ENCODE measurements at places on chromosomes 1 and 21.
A peak's percentile ranks its signal among the peaks of the same experiment; 100 is the strongest.

- peak; percentile 72 for DNase-seq
Measured at GRCh38 chr1:43708002-43708410, 670 bp downstream of the ST3GAL3 start.

DNA sequence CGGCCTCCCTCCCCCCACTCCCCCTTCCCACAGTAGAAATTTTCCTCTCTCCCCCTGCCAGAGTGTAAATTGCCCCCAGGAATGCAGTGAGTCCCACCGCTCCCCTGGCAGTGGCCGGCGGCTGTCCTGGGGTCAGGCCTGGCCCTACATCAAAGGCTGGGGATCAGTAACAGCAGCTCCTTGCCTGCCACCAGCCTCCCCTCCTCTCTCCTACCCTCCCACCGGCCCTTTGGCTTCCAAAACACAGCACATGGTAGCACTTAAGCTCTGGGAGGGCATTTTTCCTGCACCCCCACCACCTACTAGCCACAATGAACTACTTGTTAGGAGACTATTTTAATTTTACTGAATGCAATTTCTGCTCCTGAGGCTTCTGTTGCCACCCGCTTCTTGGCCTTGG lies 9.0 kb upstream of the COL8A2 start:
- no peak for DNase-seq

- DNase-seq: no peak
Measured at GRCh38 chr1:160408864-160409263, 8.5 kb downstream of the VANGL2 start.

GRCh38 chr21:29347274-29347681 lies 48.6 kb downstream of the BACH1 start:
- no peak for DNase-seq

All from mesendoderm (in vitro differentiated cells).